ENCODE measurements at places on chromosomes 6 and 20.

DNA sequence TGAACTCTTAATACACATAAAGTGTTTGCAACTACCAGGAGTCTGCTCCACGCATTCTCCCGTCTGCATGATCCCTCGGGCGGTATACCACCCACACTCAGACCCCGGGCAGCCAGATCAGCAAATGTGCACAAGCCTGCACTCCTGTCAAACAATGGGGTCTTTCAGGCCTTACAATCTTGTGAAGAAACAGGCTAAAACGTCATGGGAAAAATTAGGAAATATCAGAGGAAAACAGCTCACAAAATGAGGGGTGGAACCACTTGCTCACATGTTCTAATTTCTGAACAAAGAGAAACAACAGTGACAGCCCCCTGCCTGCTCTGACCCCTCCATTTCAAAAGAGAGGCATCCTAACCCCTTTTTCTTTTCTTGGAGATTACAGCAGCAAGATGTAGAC lies 69.4 kb downstream of the BACH2 start:
- DNase-seq, result no peak

- no peak for DNase-seq
Observed at GRCh38 chr6:33641144-33641543, 20.0 kb downstream of the ITPR3 start.

DNA sequence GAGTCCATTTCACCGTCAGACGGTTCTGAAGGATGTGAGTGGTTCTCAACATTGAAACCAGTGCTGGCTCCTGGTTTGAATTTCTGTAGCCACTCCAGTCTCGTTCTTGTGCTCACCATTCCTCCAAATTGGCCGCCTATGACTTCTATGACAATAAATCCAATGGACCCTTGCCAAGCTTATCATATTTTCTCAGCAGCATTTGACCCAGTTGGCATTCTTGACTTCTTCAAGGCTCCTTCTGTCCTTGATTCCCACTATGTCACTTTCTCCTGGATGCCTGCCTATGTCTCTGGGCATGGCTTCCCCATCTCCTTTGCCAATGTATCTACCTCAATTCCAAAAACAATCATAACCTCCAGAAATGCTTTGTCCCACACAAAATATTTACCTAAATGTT lies 756.0 kb upstream of the NRSN1 start:
- DNase-seq, result no peak

DNA sequence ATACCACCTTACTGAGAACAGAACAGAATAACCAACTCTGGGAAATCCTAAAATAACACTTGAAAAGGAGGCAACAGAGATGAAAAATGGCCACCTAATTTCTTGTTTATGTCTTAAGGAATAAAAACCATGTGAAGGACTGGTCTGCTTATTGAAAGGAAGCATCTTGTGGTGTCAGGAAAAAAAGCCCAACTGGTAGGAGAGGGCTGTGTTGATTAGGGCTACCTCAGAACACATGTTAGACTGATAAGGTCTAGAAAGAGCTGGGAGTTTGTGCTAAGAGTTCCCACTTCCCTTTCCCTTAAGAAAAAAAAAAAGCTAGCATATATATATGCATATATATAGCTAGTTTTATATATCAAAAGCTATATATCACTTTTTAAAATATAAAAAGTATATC lies 425.3 kb upstream of the BTBD3 start:
- no peak for DNase-seq

GRCh38 chr6:159981403-159982245 lies 12.7 kb downstream of the IGF2R start:
- DNase-seq, result peak; percentile 77

- no peak for DNase-seq
Observed at GRCh38 chr20:15655295-15655874, 917.9 kb downstream of the KIF16B start.

DNA sequence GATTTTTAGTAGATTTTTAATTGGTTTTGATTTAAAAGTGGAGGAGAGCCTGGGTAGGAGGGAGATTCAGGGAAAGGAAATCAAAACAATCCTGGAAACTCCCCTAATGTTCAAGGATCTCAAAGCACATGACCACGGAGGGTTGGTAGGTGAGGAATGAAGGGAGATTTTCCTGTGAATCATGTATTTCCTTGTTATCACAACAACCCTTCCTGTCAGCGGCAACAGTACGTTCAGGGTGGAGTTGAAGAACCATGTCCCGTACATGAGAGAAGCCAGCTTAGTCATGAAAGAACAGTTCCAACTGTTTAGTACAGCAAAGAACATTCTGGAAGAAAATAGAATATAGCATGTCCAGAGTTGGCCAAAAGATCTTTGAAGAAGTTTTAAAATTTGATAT lies 79.4 kb upstream of the SCAF8 start:
- DNase-seq, result peak; percentile 68

DNA sequence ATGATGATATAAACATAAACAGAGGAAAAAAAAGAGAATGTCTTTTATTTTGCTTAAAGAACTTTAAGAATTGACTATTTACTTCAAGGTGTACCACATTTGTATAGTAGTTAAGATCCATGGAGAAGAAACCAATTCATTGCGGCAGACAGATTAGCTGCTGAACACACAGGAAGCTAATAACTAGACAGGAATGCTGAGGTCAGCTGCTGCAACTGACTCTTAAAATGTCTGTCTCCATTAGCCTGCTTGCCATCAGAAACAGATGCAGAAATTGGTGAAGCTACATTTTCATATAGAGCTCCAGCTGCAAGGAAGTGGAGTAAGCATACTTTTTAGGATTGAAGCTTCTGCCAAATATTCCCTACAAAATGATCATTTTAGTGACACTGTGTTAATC lies 939.5 kb downstream of the EPHA7 start:
- DNase-seq, result no peak

DNA sequence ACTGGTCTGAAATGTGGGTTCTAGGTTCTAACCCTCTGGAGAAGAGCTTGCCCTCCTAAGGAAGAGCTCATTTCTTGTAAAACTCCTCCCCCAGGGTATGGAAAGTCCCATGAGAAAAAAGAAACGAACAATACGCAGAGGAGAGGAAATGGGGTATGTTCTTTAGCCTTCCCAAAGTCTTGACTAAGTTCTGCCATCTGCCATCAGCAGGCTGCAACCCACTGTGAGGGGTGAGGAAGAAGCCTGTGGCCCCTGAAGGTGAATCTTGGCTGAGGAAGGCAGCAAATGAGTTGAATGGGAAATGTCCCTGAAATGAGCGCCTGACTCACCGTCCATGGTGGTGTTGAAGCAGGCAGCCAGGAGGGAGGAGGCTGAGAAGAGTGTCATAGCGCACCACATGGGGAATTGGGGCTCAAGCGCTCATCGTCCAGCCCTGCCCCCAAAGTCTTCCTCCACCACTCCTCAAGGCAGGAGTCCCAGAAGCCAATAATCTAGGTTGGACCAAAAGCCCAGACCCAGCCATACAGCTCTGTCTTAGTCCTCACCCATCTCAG lies 10.4 kb upstream of the MATN4 start:
- no peak for DNase-seq

GRCh38 chr6:112061605-112062004 lies 7.7 kb downstream of the CCN6 start:
- no peak for DNase-seq

GRCh38 chr6:35945650-35946025 lies 24.7 kb upstream of the SRPK1 start:
- no peak for DNase-seq

DNA sequence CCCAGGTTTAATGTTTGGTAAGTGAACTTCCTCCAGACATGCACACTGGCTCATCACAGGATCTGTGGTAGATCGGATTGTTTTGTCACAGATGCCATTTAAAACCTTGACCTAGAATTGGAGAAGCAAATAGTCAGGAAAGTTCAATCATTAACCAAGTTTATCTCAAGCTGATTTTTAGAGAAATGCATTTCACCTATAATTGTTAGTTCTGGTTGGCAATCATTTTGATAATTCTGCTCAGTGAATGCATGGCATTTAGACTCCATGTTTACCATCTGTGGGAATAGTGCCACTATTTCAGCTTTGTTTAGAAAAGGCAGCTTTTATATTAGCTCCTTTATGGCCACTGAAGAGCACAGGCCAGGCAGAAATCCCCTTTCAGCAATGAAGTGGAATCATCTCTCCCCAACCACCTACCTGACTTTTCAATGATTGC lies 73.9 kb upstream of the IPCEF1 start:
- DNase-seq, result no peak

GRCh38 chr20:11459090-11459890 lies 458.4 kb upstream of the BTBD3 start:
- no peak for DNase-seq

DNA sequence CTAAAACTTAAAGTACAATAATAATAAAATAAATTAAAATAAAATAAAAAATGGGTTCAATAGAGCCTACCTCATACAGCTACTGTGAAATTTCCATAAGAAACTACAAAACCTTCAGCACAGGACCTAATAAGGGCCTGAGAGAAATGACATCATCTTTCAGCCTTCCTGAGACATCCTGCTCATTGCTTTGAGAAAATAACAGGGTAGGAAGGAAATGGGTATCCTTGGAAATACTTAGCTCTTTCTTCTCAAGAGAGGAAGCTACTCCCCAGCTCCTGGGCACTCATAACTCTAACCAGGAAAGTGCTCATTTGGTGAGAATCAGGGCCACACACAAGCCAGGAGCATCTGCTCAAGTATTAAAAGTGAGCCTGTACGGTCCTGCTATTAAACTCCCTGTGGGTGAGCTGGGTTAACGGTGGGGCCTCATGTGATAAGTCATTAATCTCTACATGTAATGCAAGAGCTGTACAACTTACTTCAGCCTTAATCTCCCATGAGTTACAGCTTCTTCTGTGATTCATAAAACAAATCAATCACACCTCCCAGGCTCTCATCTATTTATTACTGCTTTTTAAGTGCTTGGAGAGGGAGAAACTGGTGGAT lies 141.4 kb downstream of the MAFB start:
- no peak for DNase-seq
